Hematopoietic multipotent progenitor cell treated with erythropoietin and hydrocortisone succinate and interleukin-3 and kit ligand, for 15 days (in vitro differentiated cells): ENCODE measurements at places on chromosomes 7 and 10.

- DNase-seq, result no peak
Measured at GRCh38 chr7:5064391-5065106, 18.9 kb downstream of the RBAK start.

DNA sequence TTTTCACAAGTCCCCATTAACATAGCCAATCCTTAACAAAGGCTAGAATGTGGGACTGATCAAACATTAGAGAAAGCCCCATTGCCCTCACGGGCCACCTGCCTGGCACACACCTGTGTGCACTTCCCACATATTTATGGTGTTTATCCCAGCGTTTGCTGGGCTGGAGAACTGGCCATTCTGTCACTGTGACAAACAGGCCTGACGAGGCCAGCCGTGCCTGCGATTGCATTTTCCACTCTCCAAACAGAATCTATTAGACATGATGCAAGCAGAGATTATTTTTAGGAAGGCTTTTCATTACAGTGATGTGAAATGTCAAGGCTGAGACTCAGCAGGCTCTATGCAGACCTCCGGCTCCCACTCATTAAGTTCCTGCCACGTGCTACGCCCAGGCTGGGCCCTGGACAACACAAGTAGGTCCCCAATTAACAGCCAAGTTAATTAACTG lies 20.4 kb downstream of the PTPRN2 start:
- DNase-seq, result no peak

- no peak for DNase-seq
Measured at GRCh38 chr7:116783666-116784318, 78.6 kb upstream of the CAPZA2 start.

DNA sequence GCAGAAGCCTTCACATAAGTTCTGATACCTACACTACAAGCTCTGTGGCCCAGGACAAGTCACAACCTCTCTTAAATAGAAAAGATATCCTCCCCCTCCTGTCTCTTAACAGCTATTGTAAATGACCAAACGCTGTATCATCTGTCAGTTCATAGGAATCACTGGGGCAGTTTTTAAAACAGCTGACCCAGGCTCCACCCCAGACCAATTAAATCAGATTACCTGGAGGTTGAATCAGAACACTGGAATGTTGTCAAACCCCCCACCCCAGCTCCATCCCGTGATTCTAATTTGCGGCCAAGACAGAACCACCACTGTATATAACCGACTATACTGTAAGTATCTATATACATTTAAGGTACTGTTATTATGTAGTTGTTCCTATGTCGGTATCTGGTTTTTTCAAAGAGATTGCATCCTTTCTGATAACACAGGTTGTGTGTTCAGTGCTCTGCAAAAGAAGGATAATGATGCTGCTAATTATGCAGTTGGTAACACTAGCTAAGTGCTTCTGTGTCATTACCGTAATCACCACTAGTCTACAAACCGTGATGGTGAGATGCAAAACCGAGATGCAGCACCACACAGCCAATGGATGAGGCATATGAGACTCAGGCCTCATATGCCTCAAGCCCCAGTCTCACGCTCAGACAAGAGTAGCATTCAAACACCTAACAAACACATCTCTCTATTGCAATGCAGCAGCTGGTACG lies 47.4 kb downstream of the TNS3 start:
- DNase-seq, result no peak

DNA sequence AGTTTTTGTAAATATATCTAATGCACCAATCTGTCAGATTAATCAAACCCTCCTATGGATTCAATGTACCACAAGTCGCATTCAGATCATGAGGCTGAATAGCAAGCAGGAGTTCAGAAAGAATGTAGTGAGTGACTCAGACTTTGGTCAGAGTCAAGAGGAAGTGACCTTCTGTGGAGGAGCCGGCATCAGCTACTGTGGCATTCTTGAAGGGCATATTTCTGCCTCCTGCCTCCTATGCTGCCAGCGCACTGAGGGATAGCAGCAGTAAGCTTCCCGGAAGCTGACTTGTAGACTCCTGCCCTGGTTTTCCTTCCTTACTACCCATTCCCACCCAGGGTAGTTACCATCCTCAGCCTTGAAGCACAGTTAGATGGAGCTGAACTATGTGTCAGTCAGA lies 867.5 kb downstream of the NRG3 start:
- no peak for DNase-seq

GRCh38 chr10:57785068-57785467 lies 482.6 kb downstream of the IPMK start:
- no peak for DNase-seq

DNA sequence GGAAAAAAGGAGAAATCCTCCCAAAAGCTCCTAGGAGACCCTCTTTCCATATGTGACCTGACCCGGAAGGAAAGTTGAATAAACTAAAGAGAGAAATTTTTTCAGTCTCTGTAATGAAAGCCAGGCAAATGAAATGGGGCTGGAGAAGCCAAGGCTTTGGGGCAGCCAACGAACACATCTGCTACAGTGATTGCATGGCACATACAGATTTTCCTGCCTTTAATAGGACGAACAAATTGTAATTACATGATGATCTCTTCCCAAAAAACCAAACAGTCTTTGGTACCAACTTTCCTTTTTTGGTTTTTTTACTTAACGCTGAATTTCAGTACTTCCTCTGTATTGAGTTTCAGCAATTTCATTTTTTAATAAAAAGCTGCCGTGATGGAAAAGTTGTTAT lies 23.5 kb upstream of the PTN start:
- DNase-seq, result no peak

- no peak for DNase-seq
Measured at GRCh38 chr10:80253266-80253962, 36.0 kb downstream of the MAT1A start.

- no peak for DNase-seq
Measured at GRCh38 chr7:155843426-155844018, 31.3 kb upstream of the SHH start.

GRCh38 chr10:33183655-33184054 lies 150.8 kb downstream of the NRP1 start:
- no peak for DNase-seq

GRCh38 chr10:110356628-110357245 lies 52.0 kb upstream of the SMNDC1 start:
- no peak for DNase-seq

DNA sequence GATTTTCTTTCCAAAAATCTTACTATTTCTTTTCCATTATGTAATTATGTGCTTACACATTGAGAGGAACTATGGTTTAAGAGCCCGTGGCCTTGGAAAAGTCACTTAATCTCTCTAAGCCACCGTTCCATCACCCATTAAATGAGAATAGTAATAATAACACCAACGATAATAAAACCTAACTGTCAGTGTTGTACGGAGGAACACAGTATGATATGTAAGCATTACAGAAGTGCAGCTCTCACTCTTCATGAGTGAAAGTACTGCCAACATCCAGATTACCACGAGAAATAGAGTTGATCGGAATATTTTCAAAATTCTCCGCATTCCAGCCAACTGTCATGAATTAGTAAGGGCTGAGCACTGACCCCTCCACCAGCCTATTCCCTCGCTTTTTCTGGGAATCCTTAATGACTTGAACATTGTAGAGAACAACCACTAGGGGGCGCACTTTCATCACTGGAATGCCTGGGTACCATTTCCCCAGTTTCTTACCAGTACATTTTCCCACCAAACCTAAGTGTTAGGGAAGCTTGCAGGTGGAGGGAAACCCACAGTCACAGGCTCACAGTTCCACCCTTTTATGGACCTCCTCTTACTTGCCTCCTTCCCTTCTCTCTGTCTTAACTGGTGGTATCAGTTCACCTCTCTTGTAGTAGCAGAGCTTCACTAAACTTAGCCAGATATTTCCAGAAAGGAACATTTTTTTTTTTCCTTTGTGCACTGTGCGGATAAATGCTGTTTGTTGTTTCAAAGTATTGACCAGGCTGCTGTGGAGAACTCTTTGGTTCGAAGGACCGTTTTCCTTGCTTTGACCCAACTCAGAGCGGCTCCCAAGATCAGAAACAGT lies 27.8 kb downstream of the NKX2-3 start:
- peak; percentile 71 for DNase-seq

GRCh38 chr7:154578336-154578735 lies 424.6 kb downstream of the PAXIP1 start:
- DNase-seq, result no peak

DNA sequence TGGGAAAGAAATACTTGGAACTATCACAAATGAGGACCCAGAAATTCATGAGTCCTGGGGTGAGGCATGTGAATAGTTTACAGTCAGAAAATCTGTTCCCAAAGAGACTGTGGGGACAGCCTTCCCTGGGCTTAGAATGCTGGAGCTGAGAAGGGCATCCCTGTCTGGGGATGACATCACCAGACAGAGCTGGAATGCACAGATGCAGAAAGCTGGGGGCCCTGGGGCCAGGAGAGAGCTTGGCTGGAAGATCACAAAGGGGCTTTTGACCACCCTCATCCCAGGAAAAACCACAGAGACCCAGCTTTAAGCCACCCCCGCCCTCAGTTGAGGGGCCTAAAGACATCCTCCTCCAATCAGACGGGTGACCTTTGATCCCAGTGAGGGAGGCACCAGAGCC lies 264.5 kb downstream of the PLXNA4 start:
- DNase-seq, result no peak

- no peak for DNase-seq
Measured at GRCh38 chr10:30062582-30062981, 3.2 kb upstream of the JCAD start.

GRCh38 chr7:76292213-76292573 lies 10.3 kb upstream of the HSPB1 start:
- no peak for DNase-seq

GRCh38 chr7:45342236-45342635 lies 184.6 kb downstream of the RAMP3 start:
- DNase-seq, result no peak

DNA sequence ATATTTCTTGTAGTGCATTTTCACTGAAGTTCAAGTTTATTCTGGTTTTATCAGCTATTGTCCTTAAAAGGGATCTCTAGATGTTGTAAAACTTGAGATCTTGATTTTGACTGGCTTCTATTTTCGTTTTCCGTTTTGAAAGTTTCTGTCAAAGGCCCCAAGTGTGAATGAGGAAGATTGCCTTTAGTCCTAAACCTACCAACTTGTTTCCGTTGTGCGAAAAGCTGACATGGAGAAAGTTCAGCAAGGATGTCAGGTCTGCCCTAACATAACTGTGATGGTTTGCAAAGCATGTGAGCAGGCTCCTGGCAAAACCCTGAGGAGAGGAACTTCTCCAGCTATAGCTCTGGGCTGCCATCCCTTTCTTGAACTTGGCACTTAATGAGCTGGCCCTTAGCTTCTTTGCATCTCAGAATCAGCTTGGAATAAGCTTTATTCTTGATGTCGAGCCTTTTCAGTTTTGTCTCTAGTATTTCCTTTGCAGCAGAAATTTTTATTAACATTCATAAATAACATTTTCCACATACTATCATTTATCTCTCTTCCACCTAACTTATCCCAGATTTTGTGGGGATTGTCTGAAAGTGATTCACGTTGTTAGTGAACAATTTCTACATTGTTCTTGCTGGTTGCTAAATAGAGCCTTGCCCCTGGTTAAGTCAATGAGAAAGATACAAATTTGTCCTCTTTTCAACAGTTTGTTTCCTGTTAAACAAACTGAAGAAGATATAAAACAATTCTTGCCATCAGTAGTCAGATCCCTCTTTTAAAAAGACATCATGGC lies 559.4 kb downstream of the SUGCT start:
- DNase-seq, result no peak

DNA sequence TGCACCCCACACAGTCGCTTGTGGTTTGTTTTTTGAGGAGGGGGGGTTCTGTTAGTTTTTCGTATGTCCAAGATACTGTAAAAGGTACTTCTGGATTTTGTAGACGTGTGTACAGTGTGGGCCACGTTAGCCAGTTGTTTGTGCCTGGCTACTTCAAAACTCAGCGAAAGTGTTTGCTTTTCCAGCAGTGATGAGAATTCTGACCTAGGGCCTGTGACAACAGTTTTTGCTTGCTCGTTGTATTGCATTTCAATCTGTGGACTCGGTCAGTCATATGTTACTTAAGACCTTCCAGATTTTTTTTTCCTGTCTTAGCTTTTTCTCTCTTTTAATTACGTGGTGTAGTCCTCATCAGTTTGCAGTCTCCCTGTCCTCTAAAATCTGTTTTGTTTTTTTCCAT lies 338.9 kb upstream of the GALNT17 start:
- no peak for DNase-seq

DNA sequence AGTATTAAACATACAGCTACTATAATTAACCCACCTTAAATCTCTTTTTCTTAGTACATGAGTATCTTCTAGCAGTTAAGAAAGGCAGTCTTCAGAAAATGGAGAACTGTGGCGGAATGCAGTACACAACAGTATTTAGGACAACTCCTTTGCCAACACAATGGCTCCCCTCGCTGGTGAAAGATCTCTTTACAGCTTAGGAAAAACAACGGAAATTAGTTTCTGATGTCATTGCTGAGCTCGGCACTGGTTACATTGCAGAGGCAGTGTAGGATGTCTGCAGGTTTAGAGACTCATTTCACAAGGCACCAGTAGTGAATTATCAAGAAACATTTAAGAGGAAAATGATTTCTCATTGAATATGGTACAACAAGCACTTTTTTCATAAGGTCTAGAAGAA lies 43.4 kb downstream of the GLRX3 start:
- peak; percentile 33 for DNase-seq

GRCh38 chr7:27128034-27128433 lies 2.5 kb downstream of the HOXA4 start:
- DNase-seq, result no peak

DNA sequence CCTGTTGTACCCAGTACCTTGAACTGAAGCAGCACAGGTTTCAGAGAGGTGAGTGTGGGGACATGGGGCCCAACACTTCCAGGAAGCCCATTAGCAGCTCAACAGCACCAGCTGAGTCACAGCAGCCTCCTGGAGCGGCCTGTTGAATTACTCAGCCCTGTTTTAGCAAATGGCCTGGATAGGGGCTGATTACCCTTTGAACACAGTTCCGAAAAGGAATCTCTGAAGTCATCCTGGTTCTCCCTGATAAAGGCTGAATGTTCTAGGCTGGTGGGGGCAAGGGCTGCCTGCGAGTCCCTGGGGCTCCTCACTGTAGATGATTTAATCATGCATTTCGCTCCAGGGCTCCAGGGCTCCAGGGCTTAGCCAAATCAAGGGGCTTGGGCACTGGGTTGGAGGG lies 287.5 kb downstream of the GRID1 start:
- DNase-seq, result no peak

- DNase-seq, result peak; percentile 39
Measured at GRCh38 chr7:129298268-129298893, 73.6 kb downstream of the AHCYL2 start.

DNA sequence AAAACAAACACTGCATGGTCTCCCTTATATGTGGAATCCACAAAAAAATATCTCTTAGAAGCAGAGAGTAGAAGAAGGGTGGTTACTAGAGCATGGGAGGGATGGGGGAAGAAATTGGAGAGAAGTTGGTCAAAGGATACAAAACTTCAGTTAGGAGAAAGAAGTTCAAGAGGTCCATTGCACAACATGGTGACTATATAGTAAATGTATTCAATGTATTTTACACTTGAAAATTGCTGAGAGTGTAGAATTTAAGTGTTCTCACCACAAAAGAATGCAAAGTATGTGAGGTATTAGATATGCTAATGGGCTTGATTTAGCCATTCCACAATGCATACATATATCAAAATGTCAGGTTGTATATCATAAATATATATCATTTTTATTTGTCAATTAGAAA lies 232.0 kb upstream of the CELF2 start:
- no peak for DNase-seq
